IPS DF 6.9 (cell line): ENCODE measurements at places on chromosomes 4 and X.

DNA sequence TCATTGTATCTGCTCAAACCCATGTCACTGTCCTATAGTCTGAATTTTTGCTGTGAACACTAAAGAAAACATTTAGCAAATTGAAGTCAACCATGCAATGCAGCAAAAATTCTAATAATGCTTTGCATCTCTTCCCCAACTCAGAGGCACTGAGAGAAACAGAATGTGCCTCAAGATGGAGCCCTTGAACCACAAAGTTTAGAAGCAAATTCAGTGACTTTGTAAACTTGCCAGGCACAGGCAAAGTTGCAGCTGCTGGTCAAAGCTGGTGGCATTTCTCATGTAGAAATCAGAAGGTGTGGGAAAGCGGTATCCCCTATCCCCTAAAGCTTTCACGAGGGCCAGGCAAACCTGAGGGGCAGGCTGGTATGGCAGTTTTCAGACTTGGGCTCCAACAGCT lies 121.7 kb upstream of the DIPK2B start:
- peaks cover 1% of the 10 kb centered on the region; the same call in 1 of the 2 replicates for H3K4me1 ChIP-seq
- DNase-seq: peak; percentile 2
- H3K4me3 ChIP-seq: no peak overlapping the region

GRCh38 chr4:34365946-34366345 lies 1878.4 kb downstream of the ARAP2 start:
- no peaks in the 10 kb centered on the region for H3K4me1 ChIP-seq
- no peaks in the 10 kb centered on the region for H3K27me3 ChIP-seq

- no peaks in the 10 kb centered on the region for H3K27me3 ChIP-seq
- no peak overlapping the region for H3K4me3 ChIP-seq
- H3K4me1 ChIP-seq: peaks cover 6% of the 10 kb centered on the region; the same call in 1 of the 2 replicates
- no peak overlapping the region for H3K27ac ChIP-seq
- DNase-seq: no peak
- no peaks in the 10 kb centered on the region for H3K36me3 ChIP-seq
Observed at GRCh38 chr4:138686106-138686835, 329.3 kb upstream of the NOCT start.

GRCh38 chr4:33485111-33485510 lies 2759.2 kb downstream of the ARAP2 start:
- DNase-seq: no peak
- no peaks in the 10 kb centered on the region for H3K4me1 ChIP-seq
- H3K27me3 ChIP-seq: no peaks in the 10 kb centered on the region
- no peak overlapping the region for H3K27ac ChIP-seq
- no peaks in the 10 kb centered on the region for H3K36me3 ChIP-seq

DNA sequence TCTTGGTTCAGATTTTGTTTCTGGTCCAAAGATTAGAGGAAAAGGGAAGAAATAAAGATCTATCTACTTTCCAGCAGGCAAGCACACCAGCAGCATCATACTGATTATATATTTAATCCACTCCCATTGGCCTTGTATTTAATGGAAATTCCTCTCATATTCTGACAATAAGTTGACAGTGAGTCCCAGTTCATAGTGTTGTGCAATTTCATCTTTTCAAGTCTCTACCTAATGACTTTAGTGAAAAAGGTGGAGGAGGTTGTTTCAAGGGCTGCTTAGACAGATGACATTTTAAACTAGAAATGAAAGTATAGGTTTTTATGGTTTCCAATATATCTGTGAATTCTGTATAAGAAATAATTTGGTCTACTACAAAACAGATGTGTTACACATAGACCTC lies 298.6 kb downstream of the PABPC4L start:
- no peak overlapping the region for H3K27ac ChIP-seq
- no peak for DNase-seq
- no peak overlapping the region for H3K4me3 ChIP-seq

- H3K4me1 ChIP-seq: no peaks in the 10 kb centered on the region
- no peak overlapping the region for H3K27ac ChIP-seq
- H3K27me3 ChIP-seq: no peaks in the 10 kb centered on the region
- DNase-seq: no peak
- peaks cover 15% of the 10 kb centered on the region for H3K36me3 ChIP-seq
Observed at GRCh38 chr4:2910409-2910808, 52.8 kb downstream of the NOP14 start.
